ENCODE measurements at places on chromosomes 16 and 17.

DNA sequence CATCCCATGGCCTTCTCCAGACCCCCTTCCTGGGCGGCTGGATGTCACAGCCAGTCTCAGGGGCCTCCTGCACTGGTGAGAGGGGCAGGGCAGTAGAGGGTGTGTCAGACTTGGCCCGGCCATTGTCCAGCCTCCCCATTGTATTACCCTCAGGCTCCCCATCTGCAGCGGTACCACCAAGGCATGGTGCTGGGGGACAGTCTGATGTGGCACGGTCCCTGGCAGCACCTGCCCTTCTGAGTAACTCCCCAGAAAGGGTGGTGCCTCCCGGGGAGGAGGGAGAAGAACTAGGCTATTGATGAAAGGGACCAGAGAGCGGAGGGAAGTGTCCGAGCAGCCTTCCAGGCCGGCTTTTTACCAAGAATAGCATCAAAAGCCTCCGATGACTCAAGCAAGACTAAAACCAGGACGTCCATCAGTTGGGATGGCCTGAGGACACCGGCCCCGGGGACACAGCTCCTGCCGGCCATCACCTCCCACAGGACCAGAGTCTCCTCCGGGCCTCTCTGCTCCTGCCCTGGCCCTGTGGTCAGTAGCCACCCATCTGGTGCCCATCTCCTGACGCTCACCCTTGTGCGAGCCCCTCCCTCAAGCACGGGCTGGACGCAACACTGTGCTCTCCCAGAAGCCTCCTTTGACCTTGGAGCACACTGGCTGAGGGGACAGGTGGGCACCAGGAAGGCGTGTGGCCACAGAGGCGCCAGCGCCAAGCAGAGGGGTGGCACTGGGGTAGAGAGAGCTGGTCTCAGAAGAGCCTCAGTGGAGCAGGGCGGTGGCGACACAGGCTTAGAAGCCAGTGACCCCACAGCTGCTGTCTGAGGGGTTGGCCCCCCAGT is 5.8 kb upstream of the CPNE7 start:
- no peak for DNase-seq

DNA sequence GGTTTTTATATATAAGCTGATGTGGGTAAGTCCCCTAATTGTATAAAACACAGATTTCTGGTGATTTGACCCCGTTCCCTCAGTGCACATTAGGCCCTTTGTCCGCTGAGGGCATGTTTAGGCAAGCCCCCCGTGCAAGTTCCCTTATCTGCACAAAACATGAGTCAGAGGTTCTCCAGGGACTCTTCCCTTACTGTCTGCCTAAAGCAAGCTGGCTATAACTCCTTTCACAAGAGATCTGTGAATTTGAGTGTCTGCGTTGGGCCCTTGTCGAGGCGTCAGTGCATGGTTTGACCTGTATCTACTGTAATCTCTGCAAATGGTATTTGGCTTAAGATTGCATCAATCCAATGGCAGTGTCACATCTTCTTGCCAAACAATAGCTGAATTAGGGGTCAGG is 712.8 kb downstream of the CDH8 start:
- DNase-seq = no peak

DNA sequence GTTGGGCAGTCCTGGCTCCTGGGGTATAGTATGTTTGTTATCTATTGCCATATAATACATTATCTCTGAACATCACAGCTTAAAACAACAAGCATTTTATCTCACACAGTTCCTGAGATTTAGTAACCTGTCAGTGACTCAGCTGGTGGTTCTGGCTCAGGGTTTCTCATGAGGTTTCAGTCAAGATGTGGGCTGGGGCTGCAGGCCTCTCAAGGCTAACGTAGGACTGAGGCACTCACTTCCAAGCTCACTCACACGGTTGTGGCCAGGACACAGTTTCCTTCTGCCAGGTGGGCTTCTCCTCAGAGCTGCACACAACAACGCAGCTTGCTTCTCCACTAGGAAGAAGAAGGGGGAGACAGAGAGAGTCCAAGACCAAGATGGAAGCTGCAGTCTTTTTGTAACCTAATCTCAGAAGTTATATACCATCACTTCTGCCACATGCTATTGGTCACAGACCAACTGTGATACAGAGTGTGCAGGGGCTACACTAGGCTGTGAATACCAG is 10.3 kb upstream of the MED13 start:
- DNase-seq = no peak

GRCh38 chr17:36731811-36732210 is 130.4 kb downstream of the MRM1 start:
- no peak for DNase-seq

- no peak for DNase-seq
Observed at GRCh38 chr16:88639231-88640038, 1.1 kb downstream of the IL17C start.

DNA sequence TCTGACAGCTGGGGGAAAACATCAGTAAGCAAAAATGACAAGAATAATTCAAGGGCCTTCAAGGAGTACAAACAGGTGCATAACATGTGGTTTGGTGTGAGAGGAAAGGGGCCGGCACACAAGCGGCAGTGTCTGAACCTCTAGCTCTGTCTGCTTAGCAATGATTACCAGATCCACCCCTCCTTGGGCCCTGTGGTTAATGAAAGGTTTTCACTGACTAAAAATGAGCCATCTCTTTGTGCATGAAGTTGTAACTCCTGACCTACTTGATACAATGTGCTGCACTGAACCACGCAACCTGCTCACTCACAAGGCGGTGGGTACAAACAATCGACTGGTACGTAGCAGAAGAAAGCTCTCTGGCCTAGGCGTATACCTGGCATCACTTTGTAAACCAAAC is 15.1 kb downstream of the FAM117A start:
- no peak for DNase-seq

Measured in suppressor macrophage treated with lipopolysaccharide for 1 hour (primary cell).